NCI-H1105 treated with DMSO at 0.1 percent for 48 hours (cell line): ENCODE measurements at places on chromosomes 7 and 10.

GRCh38 chr10:117431160-117431559 is 55.9 kb upstream of the PDZD8 start:
- no peak for DNase-seq

DNA sequence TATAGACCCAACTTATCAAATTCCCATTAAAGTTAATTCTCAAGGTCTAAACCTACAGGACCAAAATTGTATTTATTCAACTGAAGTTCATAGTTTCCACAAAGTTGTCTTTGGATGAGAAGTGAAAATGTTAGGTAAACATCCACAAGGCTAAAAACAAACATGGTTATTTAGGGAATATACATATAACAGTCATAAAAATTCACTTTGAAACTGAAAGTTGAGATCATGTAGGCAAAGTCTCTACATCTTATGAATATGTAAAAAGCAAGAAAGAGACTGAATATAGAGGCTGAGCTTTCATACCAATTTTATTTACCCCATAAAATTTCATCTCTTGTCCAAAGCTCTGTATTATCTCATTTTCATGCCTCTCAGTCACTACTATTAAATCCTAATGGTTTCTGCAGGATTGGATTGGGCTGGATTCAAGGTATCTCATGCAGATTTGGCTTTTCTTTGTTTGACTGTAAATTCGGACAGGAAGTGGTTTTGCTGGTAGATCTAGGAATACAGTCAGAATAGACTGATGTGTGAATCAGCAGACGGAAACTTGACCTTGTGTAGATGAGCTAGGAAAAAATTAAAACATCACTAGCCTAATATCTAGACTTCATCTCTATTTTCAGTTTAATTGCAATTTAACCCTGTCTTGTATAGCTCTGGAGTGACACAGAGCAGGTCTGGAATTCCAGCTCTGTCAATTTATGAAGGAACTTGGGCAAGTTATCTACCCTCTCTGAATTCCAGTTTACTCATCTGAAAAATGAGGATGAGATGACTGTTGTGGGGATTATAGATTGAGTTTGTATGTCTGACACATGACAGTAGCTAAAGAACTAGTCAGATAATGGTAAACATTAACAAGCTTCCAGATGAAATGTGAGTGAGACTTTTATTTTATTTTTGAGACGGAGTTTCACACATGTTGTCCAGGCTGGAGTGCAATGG is 27.3 kb upstream of the SKAP2 start:
- DNase-seq: no peak

DNA sequence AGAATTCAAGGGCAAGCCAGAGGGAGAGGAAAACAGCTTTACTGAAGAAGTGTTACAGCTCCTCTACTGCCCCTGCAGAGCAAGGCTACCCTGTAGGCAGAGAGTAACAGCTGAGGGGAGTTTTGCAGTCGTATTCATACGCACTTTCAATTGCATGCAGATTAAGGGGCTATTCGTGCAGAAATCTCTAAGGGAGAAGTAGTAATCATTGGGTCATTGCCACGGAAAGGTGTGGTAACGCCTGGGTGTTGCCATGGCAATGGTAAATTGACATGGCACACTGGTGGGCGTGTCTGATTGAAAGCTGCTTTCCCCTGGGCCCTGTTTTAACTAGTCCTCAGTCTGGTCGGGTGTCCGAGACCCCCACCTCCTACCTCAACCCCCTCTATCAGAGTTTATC is 227.2 kb downstream of the NSUN6 start:
- no peak for DNase-seq

DNA sequence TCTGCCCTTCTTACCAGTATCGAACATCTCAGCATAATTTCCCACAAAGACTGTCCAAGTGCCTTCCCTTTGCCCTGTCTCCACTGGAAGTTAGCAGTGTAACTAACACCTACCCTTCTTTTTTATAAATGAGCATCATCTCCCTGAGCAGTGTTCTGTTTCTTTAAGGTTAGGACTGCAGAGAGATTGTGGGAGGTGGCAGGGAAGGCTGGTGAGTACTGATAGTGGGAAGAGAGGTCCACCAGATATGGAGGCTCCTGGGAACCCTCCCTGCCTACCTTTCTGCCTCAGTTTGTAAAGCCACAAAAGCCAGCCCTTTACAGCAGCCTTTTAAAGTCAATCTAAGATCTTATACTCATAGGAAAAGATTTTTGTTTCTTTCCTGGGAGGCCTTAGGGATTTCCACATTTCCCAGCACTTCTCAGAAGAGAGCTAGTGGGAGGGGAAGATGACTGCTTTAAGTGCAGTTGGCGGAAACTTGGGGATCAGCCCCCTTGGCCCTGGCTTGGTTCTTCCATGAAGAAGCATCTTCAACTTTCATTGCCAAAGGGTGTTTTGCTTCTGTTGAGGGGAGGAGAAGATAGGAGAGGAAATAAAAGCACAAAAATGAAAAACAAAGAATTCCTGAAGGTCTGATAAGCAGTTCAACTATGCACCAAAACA is 36.6 kb upstream of the CALD1 start:
- no peak for DNase-seq

- no peak for DNase-seq
These were observed 24.5 kb downstream of the ZEB1 start for GRCh38 chr10:31343551-31343950.

DNA sequence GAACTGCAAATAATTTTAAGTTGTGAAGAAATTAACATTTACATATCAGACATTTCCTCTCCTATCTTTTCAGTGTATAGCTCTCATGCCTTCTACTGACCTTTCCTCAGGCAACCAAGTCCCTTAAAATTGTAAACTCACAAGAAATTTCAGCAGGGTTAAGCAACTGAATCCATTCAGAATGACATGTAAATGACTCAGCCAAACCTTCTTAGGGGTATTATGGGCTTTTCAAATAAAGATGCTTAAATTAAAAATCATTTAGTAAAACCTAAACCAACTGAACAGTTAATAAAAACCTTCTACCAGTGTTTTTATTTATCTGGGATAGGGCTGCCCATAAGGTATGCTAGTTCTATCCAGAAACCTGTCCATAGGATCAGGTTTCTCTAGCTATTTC is 20.7 kb downstream of the WAPL start:
- DNase-seq: no peak

DNA sequence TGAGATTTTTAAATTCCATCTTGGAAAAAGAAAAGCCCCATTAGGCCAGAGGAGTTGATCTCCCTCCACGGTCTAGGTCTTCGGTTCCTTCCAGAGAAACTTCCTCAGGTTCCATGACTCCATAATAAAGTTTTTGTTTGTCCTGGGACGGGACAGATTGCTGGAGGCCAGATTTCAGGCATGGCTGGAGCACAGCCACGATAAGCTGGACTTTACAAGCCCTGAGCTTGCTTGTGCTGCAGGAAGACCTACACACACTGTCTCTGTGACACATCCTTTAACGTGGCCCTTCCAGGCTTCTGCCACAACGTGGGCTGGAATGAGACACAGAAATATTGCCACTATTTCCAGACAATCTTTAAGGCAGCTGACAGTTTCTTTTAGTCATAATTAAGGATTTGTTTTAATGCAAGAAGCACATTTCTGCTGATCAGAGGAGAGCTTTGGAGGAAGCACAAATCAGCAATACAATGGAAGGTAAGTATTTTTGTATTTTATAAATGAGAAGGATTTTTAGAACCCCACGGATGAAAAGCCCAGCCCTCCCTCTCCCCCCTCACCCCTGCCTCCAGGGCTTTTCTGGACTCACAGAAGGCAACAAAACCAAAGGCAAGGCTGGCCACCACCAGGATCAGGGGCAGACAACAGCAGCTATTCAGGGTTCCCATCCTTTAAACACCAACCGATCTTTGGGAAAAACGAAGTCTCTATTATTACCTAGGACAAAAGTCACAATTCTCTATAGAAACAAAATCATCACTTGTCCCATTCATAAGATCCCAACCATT is 6.5 kb downstream of the CTBP2 start:
- DNase-seq: no peak

DNA sequence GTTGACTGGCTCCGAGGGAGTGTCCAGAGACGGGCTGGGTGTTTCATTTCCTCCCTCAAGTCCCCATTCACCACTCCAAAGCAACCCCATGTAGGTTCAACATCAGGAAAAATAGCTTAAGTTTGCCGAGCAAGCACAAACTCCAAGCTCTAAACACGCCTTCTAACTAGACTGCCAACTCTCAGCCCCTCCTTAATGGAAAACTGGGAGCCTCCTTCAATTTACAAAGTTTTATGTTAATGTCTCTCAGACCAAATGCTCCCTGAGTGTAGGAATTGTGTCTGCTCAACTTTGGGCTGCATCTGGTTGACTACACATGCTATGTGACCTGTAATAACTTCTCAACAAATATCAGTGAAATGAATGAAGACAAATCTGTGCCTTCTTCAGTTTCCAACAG is 87.5 kb downstream of the FAM204A start:
- DNase-seq: no peak

DNA sequence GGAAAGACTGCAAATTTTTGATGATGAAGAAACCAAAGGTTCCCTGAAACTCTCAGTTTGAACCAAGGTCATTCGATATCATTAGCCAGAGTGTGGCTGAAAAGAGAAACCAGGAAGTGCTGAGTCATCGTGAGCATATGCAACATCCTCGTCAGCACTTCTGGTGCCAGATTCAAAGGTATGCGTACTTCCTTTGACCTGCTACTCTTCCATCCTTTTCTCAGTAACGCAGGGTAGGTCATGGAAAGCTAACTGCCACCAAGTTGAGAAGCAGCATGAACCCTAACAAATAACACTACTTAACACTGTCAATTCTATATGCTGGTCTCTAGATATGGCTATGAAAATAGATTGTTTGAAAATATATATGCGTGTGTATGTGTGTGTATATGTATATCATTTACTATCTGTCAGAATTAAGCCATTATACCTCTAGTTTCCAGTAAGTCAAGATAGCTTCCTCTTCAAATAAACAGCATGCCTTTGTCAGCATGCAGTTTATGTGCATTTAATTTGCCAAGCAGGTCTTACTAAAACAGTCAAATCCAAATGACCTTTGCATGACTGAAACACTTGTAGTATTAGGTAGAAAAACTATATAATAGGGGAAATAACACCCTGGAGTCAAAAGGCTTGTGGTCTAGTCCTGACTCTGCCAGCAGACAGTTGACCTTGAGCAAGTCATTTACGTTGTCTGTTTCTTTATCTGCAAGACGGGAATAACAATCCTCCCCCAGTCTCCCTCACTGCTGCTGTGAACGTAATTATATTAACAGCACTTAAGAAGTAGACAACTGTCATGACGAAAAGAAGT is 26.4 kb downstream of the CDK6 start:
- no peak for DNase-seq

- no peak for DNase-seq
These were observed 181.7 kb downstream of the PLXNA4 start for GRCh38 chr7:132394283-132395198.

GRCh38 chr10:121599947-121600346 is 1.7 kb upstream of the FGFR2 start:
- no peak for DNase-seq

DNA sequence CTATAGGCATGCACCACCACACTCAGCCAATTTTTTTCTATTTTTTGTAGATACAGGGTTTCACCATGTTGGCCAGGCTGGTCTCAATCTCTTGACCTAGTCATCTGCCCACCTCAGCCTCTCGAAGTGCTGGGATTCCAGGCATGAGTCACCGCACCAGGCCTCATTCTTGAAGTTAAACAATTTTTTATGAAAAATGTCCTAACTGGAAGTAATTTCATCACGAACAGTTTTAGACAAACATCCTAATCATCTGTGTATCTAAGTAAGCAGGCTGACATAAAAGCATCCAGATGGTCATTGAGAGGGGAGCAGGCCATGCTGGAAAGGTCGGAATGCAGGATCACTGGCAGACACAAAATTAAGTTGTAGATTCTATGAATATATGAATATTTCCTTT is 269.1 kb downstream of the ZMYND11 start:
- DNase-seq: no peak

- DNase-seq: no peak
These were observed 112.8 kb downstream of the KLF6 start for GRCh38 chr10:3672220-3672619.

- no peak for DNase-seq
These were observed 89.8 kb upstream of the PPP2R2D start for GRCh38 chr10:131810805-131811629.

GRCh38 chr10:31075881-31076609 is 44.4 kb upstream of the ZNF438 start:
- DNase-seq: no peak
